ENCODE measurements at places on chromosomes 6 and 20. TPM values are rescaled to one million over a fixed set of nuclear protein-coding genes. Genes with fewer than 3 reads are reported as not detected.

DNA sequence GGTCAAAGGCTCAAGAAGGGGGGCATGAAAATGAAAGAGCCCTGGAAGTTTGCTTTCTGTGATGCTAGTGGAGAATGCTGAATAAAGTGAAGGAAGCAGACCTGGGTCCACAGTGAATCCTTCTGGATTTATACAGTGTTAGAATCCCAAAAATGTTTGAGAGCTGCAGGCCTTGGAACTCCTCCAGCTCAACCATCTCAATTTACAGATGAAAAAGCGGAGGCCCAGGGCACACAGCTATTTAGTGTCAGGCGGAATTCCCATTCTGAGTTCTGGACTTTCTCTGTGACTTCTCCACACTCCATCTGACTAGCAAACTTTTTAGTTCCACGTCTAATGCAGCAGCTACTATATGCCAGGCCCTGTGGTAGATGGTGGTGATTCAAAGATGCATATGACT, 1.5 kb upstream of the PRSS35 start:
- no peak for DNase-seq

Gene PKIB
- total RNA-seq = 2.2 TPM

DNA sequence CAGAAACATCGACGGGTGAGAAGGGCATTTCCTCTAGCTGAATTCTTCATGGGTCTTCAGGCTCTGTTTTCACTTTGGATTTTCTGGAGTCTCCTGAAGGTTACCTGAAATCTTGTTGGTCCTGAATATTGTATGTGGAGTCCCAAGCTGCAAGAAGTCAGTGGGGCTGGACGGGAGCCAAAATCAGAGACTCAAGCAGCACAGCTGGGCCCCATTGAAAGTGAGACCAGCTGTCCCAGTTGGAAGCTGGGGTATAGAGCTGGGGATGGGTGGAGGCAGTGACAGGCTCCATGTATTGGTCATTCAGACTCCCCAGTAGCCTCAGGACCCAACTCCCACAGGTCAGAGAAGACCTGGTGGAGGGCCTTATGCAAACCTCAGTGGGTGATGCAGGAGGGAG, 111.3 kb upstream of the MLN start:
- DNase-seq = no peak

DNA sequence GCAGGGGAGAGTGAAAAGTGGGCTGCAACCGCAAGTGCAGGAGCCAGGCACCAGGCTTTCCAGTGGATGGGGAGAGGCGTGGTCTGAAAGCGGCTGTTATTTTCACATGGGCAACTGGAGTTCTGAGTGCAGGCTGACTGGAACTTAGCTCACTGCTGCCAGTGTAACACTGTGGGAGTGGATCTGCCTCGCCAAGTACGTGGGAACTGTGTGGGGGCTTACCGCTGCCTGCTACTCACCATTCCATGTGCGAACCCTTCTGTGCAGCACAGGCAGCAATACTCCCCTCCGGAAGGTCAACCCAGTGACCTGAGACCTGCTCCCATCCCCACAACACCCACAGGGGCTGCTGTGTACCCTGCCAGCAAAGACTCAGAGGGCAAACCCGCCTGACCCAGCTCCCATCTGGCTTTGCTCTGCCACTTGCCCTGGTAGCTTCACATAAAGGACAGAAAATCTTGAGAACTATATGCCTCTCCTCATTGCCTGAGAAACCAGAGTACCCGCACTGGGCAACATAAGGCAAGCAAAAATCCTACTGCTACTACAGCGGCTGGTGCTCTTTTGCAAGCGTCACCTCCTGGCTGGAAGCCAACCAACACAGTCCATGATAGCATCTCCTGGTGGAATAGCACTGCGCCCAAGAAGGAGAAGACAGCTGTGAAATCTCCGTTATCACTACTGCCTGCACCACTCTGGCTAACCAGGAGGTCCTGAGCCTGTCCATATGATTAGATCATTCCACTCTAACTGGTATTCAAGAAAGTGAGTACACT, 54.4 kb upstream of the SIRPG start:
- no peak for DNase-seq

DNA sequence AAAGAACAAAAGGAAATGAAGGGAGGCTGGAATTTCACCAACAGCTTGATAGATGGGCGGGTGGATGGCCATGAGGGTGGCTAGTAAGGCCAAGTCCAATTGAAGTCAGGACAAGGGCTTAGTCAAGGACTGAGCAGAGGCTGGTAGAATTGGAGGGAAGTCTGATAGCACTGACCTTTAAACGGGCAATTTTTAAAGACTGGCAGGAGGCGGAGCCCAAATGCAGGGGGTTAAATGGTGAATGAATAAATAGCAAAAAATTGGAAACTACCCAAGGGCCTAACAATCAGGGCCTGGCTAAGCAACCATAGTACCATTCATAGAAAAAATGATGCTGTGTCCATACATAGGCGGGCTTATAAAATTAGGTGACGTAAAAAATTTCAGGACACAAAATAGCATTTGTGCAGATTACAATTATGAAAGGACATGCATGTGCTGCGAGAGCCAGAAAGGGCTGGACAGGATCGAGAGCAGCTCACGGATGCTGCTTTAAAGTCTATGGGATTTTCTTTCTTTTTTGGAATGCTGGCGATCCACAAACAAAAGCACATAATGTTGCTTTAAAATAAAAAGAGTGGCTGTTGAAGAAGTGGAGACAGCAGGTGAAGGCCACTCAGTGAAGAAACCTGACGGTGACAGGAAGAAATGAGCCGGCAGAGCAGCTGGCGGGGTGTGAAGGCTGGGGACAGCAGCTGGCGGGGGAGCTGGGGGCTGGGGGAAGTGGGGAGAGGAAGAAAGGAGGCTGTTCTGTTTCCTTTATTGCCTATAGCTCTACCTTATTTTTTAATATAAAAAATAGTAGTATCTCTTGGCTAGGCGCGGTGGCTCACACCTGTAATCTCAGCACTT, 42.8 kb upstream of the TAF8 start:
- DNase-seq = no peak

Gene GPX5
- total RNA-seq = not detected

DNA sequence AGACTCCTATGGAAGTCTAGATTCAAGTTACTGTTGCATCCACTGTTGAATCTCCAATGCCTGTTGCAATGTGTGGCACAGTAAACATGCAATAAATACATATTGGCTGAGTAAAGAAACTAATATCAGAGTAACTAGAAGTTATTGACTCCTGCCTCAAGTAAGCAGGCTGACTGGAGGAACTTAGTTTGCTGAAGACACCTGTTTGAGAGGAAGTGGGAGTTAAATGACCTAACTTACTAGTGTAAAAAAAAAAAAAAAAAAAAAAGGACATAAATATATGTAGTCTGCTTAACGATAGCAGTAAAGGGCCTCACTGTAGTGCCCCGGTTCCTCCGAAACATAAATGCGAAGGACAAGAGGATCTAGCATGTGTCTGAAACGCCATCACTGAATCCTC, 249.8 kb upstream of the PRDM1 start:
- no peak for DNase-seq

Gene RBM24
- 3.1 TPM for total RNA-seq

DNA sequence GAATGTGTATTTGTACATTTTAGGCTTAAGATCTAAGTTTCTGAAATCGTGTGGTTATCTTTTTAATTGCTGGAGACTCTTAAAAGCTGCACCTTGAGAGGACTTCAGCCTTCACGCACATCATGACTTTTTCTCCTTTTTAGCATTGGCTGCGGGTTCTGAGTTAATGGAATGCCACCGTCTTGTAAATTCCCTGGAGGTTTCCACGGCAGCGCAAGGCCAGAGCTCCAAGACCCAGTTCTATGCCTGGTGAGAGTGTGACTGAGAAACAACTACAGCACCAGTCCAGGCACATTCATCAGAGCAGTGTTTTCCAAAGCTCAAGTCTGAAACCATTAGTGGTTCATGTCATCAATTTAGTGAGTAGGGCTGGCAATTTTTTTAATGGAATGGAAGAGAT, 23.0 kb downstream of the PRR18 start:
- DNase-seq = no peak

DNA sequence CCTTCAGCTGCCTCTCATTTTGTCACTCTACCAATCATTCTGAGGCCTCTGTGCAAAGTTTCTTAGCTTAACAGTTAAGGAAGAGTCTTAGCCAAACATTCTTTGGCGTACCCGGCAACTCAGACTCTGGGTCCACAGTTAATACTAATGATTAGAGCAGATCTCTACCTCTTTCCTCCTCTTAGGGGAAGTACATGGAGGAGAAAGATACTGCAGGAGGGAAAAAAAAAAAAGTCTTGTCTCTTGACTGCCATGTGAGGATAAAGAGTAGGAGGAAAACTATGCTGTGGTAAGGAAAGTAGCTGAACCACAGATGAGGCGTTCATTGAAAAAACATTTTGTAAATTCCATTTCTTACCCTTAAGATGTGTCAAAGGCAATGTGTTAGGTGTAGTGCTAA, 44.0 kb upstream of the MARCKS start:
- no peak for DNase-seq

Gene C6orf132
- 2.6 TPM for total RNA-seq

Gene HLA-DOA
- 9.7 TPM for total RNA-seq

DNA sequence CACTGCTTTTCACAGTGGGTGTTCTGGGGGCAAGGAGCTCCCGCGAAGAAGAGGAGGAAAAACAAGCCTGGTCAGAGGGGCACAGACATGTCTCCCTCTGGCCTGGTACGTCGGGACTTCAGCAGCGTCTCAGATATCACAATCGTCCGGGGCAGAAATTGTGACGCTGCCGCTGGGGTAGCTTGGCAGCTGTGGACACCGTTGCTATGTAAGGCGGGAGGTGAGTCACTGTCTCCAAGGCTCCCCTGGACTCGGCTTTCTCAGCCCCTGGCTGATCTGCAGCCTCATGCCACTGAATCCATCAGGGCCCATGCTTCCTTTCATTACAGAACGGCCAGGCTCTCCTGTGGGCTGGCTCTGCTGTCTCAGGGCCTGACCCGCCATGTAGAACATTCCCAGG, 98.7 kb downstream of the SULF2 start:
- DNase-seq = no peak

DNA sequence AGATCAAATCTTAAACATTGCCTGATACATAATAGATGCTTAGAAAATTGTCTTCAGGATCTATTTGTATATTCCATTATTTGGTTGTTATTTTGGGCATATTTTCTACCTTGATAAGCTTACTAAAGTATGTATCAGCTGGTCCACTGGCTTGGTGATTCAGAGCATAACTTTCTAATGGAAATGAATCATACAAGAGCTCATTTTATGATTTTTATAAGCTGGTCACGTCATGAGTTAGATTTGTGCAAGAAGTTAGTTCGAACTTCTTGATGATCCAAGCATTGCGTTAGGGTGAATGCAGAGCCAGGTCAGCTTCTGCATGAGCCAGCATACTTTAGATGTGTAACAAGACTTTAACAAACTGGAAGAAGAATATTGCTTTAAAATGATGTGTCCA, 144.5 kb upstream of the FLRT3 start:
- DNase-seq = no peak

DNA sequence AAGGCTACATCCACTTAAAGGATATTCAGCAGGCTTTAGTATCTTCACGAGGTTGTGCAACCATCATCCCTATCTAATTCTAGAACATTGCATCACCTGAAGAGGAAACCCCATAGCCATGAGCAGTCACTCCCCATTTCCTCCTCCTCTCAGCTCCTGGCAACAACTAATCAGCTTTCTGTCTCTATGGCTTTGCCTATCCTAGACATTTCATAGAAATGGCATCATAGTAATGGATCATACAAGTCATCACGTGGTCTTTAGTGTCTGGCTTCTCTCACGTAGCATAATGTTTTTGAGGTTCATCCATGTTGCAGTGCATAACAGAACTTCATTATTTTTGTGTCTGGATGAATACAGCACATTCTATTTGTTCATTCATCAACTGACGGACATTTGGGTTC, 20.5 kb downstream of the SNAI1 start:
- no peak for DNase-seq

DNA sequence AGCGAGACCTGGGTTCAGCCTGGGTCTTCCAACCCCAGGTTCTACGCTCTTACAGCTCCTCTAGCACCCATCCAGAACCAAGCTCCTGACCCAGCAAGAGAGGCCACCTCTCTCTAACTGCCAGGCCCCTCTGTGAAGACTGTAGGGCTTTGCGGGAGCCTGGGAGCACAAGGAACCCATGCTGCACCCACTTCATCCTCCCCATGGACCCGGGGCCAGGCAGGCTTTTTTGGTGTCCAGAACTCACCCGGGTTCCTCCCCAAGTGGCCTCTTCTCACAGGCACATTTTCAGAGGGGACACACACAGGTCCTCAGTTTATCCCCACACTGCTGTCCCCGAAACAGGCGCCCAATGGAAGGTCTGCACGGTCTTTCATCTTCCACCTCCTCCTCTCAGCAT, 145.9 kb downstream of the SYNDIG1 start:
- no peak for DNase-seq

- DNase-seq = no peak
These were observed 62.1 kb upstream of the ADGRB3 start for GRCh38 chr6:68572975-68573374.

DNA sequence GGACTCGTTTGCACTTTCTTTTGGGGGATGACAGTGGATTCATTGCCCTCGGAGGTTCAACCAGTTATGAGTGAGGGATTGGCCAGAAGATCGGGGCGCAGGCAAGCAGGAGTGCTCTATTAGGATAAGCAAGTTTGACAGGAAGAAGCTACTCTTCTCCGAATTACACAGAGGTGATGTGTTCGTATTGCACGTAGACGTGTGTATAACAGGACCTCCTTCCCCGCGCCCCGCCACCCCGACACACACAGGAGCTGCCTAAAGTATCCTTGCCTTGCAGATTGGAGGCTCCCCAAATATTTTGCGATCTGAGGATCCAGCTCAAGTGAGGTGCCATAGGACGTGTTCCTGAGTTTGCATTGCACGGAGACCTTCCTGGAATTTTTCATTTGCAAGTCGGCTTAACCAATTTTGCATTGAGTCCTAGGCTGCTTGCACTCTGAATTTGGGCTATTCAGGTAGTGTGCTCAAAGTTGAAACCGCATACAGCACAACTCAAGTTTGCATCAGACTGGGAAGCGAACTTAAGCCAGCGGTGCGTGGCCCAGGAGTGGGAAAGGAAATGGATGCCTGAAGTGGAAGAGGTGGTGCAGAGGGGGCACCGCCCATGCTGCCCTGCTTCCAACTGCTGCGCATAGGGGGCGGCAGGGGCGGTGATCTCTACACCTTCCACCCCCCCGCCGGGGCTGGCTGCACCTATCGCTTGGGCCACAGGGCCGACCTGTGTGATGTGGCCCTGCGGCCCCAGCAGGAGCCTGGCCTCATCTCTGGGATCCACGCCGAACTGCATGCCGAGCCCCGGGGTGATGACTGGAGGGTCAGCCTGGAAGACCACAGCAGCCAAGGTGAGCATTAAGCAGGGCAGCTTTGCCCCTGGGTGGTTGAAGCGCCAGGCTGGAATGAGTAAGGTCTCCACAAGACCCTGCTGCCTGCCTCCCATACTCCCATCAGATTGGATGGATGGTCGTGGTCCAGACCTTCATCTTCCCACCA, 770 bp downstream of the TCF19 start:
- no peak for DNase-seq

DNA sequence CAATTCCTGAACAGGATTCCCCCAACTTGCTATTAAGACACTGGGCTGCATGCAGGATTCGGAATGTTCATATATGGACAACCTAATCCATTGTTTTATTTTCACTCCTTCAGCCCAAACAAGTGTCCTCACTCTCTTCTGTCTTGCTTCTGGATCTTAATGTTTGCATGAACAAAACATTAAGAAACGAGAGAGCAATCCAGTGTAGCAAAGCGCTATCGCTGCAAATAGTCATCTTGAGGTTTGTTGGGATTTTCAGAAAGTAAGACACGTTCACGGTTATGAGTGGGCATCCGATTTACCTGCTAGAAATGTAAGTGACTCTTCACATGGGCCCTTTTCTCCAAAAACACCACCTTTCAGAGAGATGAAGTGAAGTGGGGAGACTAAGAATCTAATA, 156.4 kb downstream of the MBOAT1 start:
- no peak for DNase-seq

All from sciatic nerve (tissue), 2 donors.